ENCODE measurements at places on chromosomes 1 and 21.

DNA sequence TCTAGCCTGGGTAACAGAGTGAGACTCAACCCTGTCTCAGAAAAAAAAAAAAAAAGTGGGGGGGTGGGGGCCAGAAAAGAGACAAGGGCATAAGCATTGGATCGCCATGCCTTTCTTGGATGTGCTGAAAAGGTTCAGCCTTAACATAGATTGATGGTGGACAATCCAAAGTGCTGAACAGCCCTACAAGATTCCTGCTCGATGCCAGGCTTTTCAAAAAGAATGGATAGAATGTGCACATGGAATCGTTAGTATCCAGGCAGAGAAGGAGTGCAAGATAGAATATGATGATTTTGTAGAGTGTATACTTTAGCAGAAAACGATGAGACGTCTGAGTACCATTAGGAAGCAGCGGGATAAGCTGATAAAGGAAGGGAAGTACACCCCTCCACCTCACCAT lies 10.9 kb upstream of the COA7 start:
- no peak for DNase-seq

DNA sequence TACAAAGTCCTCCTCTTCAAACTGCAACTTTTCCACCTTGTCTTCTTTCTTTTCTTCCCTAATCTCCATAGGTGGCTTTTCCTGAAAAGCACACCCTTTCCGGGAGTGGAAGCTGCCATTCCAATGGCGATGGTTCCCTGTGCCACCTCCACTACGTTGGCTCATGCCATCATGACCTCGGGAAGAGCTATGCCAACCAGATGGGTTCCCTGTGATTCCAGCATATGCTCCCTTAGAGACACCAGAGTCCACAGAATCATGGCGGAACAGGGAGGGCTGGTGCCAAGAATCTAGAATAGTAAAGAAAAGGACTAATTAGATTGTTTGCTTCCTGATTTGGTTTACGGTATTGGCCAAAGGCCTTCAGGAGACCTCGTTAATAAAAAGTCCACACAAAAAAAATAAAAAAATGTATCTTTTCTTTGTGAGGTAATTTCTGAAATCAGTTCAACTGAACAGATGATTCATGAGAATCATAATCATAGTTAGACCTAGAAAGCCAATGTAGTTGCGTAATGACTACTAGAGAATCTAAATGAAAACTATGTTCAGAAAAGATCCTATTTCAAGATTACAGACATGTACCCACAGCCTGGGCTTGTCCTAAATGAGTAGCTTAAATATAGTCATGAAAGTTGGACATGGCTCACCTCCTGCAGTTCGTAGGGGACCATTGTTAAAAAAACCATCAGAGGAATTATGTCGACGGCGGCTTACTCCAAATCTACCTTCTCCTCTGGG lies 30.9 kb upstream of the CCDC17 start:
- no peak for DNase-seq

GRCh38 chr1:51768971-51769588 lies 109.4 kb downstream of the NRDC start:
- peak; percentile 60 for DNase-seq

DNA sequence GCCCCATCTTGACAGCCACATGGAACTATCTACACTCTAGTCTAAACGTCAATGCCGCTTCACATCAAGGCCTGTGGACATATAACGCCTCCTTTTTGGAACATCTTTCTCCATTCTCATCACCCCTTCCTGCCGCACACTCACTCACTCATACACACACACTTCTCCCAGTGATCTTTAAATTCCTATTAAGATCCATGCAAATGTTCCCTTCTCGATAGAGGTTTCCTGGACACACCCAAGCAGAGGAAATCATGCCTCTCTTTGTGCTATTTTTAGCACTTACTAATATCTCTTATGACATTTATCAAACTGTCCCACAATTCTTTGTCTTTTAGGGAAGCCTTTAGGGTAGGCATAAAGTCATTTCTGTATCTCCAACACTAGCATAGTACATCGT lies 28.2 kb upstream of the SLAMF9 start:
- DNase-seq: no peak

GRCh38 chr1:183870351-183871077 lies 65.6 kb downstream of the RGL1 start:
- DNase-seq: no peak

GRCh38 chr1:1857096-1857703 lies 33.7 kb downstream of the GNB1 start:
- DNase-seq: no peak

DNA sequence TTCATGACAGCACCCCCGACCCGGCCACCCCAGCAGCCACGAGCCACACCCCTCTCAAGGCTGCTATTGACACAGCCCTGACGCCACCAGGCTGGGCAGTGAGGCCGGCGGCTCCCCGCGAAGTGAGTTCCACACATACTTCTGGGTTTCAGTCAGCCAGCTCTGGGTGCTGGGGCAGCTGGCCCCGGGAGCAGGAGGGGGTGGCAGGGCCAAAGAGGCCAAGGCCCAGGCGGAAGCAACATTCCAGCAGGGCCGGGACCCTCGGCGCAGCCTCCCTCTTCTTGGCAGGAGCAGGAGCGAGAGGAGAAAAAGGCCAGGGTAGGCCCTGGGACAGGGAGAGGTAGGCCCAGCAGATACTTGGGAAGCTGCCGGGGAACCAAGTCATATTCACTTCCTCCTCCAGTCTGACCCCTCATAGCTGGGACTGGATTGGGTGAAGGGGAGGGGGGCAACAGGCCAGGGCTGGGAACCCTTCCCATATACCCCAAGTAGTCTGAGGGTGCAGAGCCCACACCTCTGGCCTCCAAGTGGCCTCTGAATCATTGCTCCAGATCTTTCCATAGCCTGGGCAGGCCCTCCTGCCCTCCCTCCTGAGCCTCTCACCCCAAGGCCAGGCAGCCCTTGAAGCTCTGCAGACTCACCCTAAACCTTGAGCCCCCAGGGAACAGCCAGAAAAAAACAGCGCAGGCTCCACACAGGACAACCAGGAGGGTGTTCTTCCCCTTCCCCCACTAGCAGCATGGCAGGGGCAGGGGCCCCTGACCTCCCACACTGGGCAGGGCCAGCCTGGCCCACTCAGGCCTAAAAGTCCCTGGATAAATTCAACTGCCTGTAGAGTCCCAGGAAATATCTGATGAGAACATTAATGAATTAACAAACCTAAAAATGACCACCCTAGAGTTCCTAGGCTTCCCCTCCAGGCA lies 5.7 kb downstream of the HSPG2 start:
- no peak for DNase-seq

GRCh38 chr1:242824435-242824834 lies 299.9 kb upstream of the PLD5 start:
- no peak for DNase-seq

DNA sequence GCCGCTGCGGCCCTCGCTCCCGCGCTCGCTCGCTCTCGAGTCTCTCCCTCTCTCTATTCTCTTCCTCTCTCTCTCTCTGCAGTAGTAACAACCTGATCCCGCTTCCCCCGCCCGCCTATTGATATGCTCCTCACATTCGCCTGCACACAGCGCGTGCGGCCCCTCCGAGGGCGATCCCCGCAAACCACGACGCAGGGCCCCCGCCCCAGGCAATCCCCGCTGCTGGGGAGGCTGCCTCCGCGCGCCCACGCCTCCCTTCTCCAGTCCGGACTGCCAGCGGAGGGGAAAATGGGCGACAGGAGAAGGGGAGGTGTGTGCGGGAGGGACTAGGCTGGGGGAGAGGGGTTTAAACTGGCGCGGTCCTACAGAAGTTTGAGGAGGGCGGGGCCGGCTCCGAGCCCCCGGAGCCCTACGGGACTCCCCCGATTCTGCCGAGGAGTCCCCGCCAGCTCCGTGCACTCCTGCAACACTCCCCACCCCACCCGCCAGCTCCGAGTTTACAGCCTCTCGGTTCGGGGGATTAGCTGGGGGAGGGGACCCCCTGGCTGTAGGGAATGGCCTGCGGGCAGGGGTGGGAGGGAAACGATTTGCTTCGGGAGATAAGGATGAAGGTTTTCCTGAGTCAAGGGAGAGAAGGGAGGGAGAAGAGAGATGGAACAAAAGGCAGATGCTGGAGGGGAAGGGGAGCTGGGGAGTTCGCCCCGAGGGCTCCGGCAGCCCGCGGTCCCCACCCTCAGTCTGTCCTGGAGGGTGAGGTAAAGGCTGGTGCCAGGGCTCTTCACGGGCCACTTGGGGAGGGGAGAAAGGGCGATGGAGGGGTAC lies 66.6 kb downstream of the SYT2 start:
- no peak for DNase-seq

DNA sequence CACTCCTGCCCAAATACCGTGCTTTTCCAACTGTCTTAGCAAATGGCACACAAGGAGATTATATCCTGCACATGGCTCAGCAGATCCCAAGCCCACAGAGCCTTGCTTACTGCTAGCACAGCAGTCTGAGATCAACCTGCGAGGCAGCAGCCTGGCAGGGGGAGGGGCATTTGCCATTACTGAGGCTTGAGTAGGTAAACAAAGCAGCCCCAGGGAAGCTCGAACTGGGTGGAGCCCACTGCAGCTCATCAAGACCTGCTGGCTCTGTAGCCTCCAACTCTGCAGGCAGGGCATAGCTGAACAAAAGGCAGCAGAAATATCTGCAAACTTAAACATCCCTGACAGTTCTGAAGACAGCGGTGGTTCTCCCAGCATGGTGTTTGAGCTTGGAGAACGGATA lies 70.1 kb upstream of the PTBP2 start:
- DNase-seq: no peak

DNA sequence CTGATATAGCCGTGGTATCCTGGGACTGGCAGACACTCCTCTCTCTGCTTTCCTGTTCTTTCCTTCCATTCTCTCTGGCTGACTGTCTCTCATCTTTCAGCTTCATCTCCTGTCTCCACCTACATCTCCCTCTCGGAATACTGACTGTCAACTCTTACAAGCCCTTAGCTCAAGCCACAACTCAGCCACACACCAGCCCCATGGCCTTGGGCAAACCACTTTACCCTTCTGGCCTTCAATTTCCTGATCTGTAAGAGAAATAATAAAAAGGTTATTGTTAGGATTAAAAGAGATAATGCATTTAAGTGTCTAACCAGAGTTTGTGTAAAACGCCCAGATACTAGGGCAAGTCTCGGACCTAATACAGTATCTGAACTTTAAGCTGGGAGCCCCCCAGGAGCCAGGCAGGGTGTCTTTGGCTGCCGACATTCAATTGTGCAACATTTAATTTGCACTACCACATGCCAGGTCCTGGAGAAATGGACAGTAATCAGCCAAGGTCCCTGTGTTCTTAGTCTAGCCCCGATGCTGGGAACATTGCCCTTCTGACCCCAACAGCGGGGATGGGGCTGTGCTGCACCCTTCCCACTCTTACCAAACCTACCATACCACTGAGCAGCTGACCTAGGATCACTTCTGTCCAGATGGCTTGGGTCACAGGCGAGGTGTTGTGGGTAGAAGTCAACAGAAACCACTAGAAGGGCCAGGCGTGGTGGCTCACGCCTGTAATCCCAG lies 5.1 kb downstream of the ECHDC2 start:
- DNase-seq: no peak

DNA sequence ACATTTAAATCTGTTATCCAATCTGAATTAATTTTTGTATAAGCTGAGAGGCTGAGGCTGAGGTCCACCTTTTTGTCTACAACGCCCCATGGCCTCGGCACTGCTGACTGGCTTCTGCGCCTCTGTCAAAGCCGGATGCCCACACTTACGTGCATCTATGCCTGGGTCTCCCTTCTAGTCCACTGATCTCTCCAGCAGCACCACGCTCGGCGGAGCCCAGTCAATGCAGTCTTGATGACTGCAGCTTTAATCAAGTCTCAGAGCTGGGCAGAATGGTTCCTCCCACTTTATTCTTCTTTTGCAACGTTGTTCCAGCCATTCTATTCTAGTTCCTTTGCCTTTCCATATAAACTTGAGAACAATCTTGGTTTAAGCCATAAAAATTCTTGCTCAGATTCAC lies 9.4 kb downstream of the PRDM15 start:
- DNase-seq: no peak

DNA sequence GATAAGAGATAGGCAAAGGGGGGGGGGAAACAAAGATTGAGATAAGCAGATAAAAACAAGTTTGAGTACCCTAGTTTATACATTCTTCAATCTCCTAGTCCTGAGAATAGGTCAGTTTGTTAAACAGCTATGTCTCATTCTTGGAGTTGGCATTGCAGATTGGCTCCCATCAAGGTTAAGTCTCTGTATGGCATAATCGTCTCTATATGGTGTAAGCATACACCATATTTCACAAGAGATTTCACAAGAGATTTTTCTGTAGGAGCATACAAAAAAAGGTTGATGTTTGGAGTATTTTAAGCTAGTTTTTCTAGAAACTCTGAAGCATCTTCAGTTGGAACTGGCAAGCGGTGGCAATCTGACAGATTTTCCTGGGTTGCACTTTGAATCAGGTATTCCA lies 35.8 kb downstream of the NCAM2 start:
- DNase-seq: no peak

DNA sequence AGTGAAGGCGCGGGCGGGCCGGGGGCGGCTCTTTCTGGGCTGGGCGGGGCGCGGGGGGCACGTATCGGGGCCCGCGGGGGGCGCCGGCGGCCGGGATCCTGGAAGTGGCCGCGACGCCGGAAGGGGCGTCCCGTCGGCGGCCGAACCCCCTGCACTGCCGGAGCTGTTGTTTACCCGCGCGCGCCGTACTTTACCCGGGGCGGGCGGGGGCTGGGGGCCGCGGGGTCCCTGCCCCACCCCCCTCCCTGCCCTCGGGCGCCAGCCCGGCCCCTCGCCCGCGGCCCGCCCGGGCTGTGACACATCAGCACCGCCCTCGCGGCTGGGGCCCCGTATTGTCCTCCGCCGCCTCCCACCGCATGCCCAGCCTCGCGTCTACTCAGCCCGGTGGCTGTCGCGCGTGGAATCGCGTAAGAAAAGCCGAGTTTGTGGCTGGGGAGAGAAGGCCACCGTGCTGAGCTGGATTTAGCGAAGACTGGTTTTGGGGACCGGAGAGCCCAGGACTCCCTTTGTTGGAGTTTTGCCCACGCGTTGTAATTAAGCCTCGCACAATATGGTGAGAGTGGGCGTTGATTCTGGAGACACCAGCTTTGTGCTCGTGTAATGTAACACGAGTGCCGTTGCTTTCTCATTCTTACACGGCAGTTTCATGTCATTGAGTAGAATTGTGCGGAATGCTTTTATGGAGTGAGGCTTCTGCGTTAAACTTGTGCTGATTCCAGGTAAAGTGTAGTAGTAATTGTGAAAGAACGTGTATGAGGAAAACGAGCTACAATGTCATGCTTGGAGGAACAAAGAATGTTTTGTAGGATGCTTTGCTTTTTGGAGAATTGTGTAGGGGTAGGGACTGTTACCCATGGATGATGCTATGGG lies 559 bp downstream of the BACH1 start:
- DNase-seq: peak; percentile 42

GRCh38 chr1:203291201-203292096 lies 13.9 kb upstream of the BTG2 start:
- DNase-seq: no peak

- no peak for DNase-seq
Observed at GRCh38 chr1:46615735-46616134, 876 bp downstream of the MOB3C start.

- peak; percentile 72 for DNase-seq
Observed at GRCh38 chr1:17119773-17120480, 676 bp upstream of the PADI2 start.

DNA sequence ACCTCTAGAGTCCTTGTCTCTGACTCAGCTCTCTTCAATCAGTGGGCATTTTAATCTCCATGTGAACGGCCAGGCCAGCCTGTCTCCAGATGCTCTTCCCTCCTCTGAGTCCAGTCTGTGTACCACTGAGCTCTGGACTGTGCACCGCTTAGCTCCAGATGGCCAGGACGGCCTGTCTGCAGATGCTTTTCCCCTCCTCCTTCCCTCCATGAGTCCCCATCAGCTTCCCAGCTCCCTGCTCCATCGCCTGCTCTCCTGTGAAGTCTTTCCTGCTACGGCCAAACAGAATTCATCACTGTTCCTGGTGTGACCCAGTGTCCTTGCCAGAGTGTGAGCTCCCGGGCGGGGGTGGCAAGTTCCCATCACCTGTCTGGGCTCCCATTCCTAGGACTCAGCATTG lies 42.0 kb downstream of the STUM start:
- DNase-seq: no peak

All from GM10248 (cell line).